ENCODE measurements at places on chromosomes 2 and 18.

DNA sequence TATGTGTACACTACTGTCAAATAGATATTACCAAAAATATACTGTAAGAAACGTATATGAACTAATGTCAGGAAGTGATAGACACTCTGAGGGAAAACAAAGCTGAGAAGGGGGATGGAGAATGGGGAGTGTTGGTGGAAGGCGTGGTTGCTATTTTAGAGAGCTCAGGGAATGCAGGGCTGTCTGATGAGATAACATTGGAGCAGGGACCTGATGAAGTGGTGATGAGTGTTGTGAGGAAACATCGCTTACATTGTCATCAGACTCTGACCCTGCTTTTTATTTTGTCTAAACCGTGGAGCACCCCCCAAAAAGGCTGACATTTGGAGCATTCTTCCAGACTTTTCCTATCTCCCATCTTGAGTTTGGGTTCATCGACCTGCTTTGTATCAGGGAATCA is 194.7 kb downstream of the LTBP1 start:
- DNase-seq = no peak

DNA sequence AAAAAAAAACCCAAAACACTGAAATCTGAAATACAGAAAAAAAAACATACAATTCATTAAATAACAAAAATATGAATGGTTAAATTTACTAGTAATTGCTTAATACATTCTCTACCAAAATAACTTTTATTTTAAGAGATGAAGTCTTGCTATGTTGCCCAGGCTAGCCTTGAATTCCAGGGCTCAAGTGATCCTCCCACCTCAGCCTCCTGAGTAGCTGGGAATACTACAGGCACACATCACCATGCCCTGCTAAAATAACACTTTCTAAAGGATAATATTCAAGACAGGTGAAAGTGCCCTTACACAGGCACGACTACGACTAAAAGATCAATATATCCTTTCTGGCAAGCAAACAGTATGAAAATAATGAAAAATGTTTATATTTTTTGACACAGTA is 9.5 kb downstream of the USP34 start:
- no peak for DNase-seq

DNA sequence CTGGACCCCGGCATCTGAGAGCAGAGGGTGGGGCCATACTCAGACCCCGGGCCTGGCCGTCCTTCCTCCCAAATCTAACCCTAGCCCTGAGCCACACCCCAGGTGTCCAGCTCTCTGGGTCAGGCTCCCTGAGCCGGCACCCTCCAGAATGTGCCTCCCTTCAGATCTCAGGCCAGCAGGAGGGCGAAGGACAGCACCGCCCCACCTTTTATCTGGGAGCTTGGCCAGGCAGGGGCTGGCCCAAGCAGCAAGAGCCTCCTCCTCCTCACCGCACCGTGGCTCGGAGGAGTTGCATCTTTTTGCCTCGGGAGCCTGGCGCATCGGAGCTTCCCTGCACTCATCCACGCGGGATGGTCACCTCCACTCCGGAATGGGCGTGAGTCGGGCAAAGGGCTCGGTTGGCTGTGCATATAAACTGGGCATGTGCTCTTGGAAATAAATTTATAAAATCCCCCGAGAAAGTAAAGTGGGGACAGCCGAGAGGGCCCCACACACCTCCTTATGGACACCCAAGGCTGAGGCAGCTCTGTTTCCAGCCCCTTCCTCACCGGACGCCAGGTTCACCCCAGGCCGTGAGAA is 69.1 kb upstream of the CTDP1 start:
- no peak for DNase-seq

DNA sequence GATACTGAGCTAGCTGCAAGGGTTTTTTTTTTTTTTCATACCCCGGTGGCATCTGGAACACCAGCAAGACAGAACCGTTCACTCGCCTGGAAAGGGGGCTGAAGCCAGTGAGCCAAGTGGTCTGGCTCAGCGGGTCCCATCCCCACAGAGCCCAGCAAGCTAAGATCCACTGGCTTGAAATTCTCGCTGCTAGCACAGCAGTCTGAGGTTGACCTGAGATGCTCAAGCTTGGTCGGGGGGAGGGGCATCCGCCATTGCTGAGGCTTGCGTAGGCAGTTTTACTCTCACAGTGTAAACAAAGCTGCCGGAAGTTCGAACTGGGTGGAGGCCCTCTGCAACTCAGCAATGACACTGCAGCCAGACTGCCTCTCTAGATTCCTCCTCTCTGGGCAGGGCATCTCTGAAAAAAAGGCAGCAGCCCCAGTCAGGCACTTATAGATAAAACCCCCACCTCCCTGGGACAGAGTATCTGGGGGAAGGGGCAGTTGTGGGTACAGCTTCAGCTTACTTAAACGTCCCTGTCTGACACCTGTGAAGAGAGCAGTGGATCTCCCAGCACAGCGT is 5.1 kb upstream of the MIB1 start:
- DNase-seq = no peak

GRCh38 chr2:132383956-132384355 is 32.6 kb upstream of the GPR39 start:
- DNase-seq = no peak

DNA sequence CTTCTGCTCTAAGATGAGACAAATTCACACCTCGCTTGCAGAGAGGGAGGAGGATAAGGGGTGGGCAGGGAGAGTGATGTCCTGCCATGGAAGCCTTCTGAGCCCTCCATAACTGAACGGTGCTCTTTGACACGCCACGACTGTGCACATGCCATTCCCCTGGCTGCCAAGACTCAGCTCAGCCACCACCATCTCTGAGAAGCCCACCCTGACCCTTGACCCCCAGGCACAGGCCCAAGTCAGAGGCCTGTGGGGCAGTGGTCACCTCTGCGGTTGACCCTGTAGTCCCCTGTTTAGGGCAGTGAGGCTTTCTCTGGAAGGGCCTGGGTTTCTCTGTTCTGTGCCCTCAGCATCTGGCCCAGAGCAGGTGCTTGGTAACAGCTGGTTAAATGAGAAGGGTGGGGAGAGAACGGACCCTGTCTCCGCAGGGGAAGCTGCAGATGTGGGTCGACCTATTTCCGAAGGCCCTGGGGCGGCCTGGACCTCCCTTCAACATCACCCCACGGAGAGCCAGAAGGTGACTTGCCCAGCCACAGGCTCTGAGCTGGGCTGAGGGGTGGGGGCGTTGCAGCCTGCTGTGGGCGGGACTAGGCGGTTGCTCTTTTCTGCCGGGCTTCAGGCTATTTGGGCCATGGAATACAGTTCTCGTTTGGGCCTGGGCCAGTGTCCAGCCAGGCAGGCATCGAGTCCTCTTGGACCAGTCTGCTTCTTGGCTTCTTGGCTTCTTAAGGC is 215.1 kb downstream of the DYSF start:
- no peak for DNase-seq

GRCh38 chr2:207734264-207734635 is 22.8 kb downstream of the CCNYL1 start:
- DNase-seq = no peak

- no peak for DNase-seq
Measured at GRCh38 chr2:180056367-180057118, 49.4 kb upstream of the CWC22 start.

DNA sequence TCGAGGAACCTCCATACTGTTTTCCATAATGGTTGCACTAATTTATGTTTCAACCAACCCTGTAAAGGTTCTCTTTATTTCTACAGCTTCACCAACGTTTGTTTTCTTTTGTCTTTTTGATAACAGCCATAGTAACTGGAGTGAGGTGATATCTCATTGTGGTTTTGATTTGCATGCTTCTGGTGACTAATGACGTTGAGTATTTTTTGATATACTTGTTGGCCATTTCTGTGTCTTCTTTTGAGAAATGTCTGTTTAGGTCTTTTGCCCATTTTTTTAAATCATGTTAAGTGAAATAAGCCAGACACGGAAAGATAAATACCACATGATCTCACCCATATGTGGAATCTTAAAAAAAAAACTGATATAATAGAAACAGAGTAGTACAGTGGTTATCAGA is 74.8 kb upstream of the SMIM21 start:
- DNase-seq = no peak

DNA sequence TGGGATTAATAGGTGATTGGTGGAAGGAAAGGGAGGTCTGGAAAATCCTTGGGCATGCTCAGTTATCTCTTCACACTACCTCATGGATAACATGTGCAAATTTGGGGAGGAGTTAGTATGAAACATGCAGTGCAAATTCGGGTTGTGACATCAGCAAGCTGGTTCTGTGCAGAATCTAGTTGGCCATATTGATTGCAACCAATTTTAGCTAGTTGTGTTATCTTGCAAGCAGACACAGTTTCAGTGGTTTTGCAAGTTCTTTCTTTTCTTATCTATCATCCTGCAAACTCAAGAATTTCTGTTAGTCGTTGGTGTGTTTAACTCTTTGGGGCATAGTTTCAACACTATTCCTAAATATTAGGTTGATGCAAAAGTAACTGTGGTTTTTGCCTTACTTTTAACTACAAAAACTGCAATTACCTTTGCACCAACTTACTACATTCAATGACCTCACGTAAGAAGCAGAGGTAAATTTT is 135.4 kb downstream of the PTH2R start:
- no peak for DNase-seq

- DNase-seq = no peak
Measured at GRCh38 chr2:43763091-43763490, 10.7 kb upstream of the DYNC2LI1 start.

DNA sequence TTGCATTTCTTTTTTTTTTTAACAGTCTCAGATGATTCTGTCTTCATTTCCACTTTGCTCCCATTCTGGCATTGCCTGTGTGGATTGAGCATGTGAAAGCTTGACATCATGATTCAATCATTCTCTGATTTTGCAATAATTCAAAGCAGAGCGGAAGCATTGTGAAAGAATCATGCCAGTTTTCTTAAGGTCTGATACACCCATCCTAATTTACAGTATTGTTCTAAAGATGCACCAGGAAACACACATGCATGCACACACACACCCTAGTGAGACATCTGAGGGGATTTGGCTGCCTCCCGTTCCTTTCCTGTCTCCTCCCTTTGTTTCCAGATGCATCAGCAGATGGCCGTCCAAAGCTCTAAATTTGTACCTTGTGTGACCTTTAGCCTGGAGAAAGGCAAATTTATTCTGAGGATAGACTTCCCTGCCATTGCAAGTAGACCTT is 97.3 kb downstream of the FMNL2 start:
- no peak for DNase-seq

Data from stimulated activated CD8-positive, alpha-beta memory T cell treated with anti-CD3 and anti-CD28 coated beads, Interleukin-7, amount 100 ng/mL, for 1 hour (primary cell).